NAMALWA (cell line): ENCODE measurements at places on chromosomes 6 and 20.

- peak; percentile 47 for DNase-seq
Measured at GRCh38 chr6:156778454-156779205, 1.5 kb downstream of the ARID1B start.

DNA sequence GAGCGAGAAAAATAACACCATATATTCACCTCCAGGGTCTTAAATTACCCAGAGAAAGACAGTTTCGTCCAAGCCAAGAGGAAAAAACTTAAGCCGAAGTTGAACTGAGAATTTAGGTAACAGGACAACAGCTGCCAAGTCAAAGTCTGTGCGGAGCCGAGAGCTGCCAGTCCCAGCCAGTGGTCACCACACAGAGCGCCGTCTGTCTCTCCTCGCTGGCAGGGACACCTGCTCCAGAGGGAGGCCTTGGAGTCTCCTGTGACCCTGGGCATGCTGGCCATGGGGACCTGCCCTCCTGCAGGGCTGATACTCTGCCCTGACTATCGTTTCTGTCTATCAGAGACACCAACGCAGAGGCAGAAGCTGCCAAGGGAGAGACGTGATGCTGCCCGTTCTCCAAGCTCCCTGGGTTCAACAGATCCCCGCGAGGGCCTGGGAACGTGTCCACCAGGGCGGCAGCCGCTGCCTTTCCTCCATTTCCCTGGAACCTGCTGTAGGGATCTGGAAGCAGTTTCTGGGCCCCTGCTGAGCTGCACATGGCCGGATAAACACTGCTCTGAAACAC lies 341.3 kb downstream of the SMOC2 start:
- DNase-seq = no peak

- DNase-seq = no peak
Measured at GRCh38 chr20:24909086-24909780, 39.8 kb upstream of the CST7 start.

DNA sequence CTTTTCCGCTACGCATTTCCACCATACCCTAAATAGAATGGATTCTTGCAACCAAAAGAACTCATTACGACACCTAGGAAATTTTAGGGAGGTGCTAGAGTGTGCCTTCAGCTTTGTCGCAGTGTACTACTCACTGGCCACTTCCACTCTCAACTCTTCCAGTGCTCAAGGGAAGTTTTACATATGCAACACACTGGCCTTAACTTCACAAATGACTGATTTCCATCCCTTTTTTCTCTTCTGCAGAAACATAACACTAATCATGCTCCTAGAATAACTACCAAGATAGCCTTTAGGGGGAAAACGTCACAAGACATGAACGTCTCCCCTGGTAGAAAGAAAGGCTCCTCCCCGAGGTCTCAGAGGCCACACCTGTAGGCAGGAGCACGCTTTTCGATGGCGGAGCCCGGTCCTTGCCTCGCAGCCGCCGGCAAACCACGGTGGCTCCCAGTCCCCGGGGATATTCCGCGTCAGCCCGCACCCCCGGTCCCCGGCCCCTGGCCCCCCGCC lies 584 bp downstream of the LYRM4 start:
- peak; percentile 87 for DNase-seq

DNA sequence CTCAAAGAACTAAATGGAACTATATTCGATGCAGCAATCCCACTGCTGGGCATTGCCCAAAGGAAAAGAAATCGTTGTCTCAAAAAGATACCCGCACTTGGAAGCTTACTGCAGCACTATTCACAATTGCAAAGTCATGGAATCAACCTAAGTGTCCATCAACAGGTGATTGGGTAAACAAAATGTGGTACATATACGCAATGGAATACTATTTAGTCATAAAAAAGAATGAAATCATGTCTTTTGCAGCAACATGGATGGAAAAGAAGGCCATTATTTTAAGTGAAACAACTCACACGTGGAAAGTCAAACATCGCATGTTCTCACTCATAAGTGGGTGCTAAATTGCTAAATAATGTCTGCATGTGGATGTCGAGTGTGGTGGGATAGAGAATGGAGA lies 70.9 kb upstream of the MPC1 start:
- DNase-seq = no peak

DNA sequence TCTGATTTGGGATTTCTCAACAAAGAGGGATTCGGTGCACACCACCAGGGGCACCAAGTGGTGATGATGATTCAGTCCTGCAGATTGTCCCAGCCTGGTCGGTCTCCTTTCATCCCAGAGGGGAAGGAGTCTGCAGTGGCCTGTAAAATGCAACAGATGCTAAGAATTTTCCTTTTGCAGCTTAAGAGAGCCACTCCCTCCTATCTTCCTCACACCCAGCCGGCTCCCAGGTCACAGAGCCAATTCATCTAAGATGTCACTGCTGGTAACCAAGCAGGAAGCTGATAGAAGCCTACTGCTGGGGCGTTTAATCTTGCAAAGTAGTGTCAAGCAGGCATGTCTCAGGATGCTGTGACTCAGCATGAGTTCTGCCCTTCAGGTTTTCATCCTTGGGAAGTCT lies 203.8 kb upstream of the LRFN2 start:
- no peak for DNase-seq

DNA sequence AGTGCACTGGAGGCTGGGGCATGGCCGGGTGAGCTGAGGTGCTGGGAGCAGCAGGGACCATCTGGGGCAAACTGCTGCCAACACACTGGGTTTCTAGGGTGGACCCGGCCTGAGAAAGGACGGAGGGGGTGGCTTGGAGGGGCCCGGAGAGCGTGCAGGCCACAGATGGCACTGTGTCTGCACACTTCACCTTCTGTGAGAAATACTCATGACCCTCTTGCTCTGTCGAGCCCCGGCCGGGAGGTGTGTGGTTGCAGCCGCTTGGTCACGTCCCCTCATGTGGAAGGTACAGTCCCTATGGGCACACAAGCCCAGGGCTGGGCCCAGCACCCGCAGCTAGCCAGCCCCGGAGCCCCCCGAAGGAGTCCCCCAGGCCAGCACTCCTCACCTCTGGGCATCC lies 59.7 kb downstream of the RBM38 start:
- peak; percentile 51 for DNase-seq

DNA sequence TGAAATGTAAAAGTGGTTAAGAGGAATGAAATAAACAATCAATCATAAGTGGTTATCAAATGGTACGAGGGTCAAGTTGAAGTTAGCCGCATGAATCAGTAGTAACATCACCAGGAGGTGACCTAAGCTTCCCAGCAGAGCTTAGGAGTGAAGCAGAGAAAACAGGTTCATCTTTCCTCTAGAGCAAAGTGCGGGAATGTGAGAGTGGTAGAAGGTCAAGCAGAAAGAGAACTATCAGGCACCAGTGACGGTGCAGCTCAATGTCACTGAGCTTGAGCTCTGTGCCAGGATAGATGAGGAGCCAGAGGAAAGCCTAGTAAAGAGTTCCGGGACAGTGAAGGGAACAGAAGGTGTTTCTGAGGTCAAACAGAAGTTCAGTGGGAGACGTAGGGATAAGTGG lies 20.8 kb upstream of the TNFAIP3 start:
- no peak for DNase-seq

DNA sequence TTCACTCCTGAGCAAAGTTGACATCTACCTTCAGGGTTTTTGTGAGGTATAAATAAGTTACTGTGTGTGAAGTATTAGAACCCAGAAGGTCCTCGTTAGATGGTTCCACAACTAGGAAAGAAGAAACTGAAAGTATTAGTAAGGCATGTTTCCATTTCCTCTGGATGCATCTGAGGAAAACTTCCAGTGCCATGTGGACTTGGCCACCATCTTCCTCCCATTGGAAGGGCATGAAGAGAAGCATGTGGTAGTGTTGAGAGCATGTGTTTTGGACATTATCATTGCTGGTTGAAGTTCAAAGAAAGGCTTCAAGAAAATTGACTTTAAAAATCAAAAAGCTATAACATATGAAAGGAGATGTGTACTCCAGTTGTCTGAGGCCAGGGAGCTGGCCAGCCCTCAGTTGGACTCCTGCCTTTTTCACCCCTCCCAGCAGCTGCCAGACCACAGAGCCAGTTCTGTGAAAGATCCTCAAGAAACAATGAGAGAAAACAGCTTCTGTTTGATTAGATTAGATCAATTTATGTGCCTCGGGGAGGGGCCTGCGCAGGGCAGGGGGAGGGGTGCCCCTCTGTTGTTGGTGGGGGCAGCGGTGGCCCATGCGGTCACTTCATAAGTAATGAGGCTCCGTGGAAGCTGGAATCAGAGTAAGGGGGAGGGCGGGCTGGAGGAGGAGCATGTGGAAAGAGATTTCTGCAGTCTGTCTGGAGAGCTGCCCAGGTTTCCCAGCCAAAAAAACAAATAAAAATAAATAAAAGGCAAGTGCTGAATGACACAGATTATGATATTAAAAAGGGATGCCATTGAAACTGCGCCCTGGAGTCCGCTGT lies 154.0 kb downstream of the JARID2 start:
- no peak for DNase-seq

DNA sequence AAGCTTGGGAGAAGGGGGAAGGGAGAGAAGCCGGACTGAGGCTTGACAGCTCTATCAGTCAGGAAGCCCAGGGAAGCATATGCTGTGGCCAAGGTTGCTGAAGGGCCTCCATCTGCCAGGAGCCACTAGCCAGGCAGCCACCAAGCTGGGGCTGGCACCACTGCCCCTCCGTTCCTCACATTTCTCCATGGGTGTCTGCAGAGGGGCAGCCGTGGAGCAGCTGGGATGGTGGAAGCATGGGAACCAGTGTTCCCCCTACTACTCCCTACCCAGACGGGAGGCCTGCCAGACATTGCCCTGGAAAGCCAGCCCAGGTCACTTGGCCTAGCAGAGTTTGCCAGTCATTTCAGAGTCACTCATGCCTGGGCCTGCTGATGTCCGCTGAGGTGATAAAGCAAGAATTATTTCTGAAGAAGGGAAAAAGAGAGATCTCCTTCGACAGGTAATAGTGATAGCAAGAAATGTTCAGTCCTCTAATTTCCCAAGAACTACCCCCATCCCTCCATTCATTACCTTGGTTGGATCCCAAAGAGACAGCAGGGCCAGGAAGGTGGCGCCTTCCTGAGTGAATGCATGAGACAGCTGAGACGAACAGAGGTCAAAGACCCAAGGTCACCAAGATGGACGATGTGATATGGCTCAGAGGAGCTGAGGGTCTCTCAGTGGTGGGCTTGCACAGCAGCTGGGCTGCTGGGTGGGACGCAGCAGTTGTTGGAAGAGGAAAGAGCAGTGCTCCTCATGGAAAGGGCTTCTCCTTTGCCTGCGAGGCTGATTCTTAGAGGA lies 21.9 kb downstream of the SNPH start:
- DNase-seq = no peak

GRCh38 chr6:34366639-34366921 lies 25.9 kb downstream of the NUDT3 start:
- DNase-seq = no peak

GRCh38 chr6:105880030-105880492 lies 206.1 kb upstream of the PRDM1 start:
- no peak for DNase-seq

GRCh38 chr20:35248641-35249475 lies 22.4 kb downstream of the MMP24 start:
- no peak for DNase-seq

DNA sequence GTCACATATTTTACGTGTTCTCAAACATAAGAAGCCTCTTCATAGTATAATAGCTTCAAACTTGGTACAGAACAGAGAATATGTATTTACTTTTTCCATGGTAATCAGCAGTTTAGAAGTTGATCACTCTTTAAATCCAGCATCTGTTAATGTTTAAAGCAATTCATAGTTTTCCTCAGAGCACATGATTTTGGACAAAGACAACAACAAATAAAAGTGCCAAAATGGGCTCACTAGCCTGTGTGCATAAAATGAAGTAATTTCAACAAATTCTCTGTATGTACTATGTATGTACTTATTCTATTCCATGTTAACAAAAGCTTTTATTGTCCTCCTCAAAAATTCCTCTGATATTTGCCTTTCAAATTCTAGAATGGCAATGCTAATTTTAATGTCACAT lies 38.1 kb upstream of the UST start:
- no peak for DNase-seq

GRCh38 chr20:4830259-4830658 lies 108.5 kb downstream of the PRND start:
- no peak for DNase-seq

DNA sequence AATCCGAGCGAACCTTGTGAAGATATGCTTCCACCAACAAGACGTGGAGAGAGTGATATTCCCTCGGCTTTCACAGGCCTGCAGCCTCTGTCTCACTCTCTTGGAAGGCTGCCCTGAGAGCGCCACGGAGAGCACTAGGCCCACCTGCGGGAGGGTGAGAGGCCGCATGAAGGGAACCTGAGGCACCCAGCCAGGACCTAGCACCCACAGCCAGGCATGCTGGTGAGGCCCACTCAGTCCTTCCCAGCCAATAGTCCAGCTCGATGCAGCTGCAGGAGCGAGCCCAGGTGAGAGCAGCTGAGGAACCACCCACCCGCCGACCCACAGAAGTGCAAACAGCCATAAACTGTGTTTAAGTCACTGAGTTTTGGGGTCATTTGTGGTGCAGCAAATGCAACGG lies 227.2 kb downstream of the QKI start:
- DNase-seq = no peak

DNA sequence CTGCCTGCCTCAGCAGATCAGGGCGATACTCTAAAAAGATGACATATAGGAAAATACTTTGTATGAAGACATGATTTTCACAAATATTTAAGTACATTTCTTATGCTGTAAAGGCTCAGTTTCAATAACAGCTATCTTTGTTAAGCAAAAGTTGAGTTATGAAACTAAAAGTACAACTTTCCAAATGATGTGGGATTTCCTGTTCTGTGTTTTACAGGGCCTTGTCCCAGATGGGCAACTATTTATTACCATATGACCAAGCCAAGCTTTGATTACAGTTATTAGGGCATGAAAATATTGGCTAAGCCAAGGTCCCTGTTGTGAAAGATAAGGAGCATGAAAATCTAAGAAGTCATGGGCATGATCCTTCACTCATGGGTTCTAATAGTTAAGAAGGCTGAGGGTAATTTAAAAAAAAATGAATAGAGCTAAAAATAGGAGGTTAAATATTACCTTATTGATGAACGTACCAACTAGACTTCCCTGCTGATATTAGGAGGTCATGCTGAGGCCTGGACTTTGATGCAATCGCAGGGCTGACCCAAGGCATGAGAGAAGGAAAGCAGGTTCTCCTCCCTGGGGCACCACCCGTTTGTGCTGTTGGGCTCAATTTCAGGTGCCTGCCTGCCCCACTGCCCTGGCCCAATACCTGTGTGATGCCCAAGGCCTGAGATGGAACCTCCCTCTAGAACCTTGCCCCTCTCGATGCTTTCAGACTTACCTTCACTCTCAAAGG lies 294.4 kb upstream of the PRDM1 start:
- no peak for DNase-seq

DNA sequence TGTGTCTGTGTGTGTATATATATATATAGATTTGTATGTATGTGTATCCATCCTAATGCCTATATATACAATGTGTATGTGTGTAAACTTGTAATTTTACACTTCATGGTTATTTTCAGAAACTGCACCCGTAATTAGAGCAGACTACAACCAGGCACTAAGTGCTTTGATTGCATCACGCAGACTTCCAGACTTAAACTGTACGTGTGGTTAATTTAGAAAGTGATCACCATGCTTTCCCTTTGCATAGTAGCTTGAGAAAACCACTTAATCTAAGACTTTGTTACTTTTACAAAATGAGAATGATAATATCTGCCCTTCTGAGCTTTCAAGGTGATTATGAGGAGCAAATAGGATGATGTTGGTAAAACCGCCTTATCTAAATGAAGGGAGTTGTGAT lies 50.1 kb upstream of the E2F3 start:
- DNase-seq = no peak
